NCI-H2227 treated with DMSO at 0.1 percent for 48 hours (cell line): ENCODE measurements at places on chromosomes 12 and 14.

- no peak for DNase-seq
Measured at GRCh38 chr12:75891072-75891471, 140.5 kb downstream of the PHLDA1 start.

DNA sequence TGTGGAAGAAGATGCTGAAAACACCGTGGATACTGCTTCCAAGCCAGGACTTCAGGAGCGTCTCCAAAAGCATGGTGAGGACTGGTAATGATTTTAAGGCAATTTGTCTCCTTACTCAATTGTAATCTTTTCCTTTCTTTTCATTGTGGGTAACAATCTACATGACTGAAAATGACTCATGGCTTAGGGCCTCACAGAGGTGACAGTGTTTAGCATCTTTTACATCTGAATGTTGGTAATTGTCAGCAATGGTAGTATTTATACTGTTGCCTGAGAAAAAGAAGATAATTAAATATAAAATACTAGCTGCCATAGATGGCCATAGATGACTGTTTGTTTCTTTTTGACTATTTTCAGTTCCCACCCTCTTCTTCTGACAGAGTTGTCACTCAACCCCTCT, 31.6 kb downstream of the TULP3 start:
- no peak for DNase-seq

DNA sequence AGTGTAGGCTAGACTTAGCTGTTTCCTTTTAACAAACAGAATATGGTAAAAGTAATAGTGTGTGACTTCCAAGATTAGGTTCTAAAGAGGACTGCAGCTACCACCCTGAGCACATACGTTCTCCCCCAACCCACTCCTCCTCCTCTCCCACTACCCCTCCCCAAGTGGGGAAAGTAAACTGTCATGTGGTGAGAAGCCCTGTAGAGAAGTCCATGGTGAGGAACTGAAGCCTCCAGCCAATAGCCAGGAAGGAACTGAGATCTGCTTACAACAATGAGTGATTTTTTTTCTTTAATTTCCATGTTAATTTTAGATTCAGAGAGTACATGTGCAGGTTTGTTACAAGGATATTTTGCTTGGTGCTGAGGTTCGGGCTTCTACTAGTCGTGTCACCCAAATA, 57.0 kb upstream of the EGLN3 start:
- DNase-seq, result no peak

DNA sequence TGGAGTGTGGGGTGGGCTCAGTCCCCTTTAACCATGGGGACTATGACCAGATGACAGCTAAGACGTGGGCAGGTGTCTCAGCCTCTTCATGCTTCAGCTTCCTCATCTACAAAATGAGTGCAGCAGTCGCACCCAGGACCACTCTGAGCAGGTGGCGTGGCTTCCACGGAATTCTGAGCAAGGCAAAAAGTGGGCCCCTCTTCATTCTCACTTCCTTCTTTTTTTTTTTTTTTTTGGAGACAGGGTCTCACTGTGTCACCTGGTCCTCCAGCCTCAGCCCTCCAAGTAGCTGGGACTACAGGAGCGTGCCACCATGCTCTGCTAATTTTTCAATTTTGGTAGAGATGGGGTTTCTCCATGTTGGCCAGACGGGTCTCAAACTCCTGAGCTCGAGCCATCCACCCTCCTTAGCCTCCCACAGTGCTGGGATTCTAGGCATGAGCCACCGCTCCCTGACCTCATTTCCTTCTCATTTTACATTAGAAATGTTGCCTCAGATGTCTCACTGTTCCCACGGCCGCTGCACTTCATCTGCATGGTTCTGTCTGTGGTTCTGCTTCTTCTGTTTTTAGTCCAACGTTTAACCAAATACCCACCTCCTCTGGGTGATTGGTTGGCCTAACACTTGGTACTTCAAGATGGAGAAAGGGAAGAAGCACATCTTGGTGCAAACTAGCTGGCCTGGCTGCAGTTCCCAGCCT, 41.3 kb upstream of the BCL7A start:
- DNase-seq, result no peak

- DNase-seq, result peak; percentile 42
Measured at GRCh38 chr12:55728939-55729818, at the start of gene CD63. Gene CD63, minus strand, starts transcription at chr12:55729009. Its CDS starts 668 bp downstream, at chr12:55728341.

- peak; percentile 14 for DNase-seq
Measured at GRCh38 chr12:132955094-132956010, 754 bp downstream of the ZNF605 start.

- no peak for DNase-seq
Measured at GRCh38 chr12:75062691-75063090, 146.9 kb downstream of the KCNC2 start.

- DNase-seq, result no peak
Measured at GRCh38 chr12:21539797-21540196, 13.7 kb downstream of the SPX start.

DNA sequence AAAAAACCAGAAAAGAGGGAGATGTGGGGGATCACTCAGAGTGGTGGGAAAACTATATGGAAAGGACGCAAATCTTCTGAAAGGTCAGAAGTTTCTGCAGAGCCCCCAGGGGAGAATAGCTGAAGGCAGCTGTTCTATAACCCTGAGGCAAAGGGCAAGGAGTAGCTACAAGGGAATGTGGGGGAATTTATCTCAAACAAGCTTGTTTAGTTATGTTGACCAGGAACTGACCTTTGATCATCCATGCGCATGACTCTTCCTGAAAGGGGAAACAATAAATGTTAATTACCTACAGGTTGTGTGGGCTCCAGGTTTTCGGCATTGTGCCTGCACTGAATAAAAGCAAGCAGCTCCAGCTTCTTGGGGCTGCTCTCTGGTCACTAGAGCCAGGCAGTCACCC, 968.5 kb downstream of the AACS start:
- DNase-seq, result no peak

DNA sequence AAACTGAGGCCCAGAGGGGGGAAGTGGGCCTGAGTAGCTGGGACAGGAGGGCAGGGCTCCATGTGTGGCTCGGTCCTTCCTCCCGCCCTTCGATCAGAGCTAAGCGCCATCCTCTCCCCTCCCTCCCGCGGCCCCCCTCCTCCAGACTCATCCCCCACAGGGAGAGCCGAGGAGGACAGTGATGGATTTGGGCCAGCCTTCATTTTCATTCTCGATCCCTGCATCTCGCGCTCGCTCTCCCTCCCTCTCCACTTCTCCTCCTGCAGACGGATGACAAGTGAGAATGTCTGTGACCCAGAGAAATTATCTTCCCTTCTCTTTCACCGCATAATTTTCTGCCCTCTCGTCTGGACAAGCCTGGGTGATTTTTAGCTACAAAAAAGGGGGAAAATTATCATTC, 183.3 kb downstream of the RBM19 start:
- DNase-seq, result peak; percentile 90

DNA sequence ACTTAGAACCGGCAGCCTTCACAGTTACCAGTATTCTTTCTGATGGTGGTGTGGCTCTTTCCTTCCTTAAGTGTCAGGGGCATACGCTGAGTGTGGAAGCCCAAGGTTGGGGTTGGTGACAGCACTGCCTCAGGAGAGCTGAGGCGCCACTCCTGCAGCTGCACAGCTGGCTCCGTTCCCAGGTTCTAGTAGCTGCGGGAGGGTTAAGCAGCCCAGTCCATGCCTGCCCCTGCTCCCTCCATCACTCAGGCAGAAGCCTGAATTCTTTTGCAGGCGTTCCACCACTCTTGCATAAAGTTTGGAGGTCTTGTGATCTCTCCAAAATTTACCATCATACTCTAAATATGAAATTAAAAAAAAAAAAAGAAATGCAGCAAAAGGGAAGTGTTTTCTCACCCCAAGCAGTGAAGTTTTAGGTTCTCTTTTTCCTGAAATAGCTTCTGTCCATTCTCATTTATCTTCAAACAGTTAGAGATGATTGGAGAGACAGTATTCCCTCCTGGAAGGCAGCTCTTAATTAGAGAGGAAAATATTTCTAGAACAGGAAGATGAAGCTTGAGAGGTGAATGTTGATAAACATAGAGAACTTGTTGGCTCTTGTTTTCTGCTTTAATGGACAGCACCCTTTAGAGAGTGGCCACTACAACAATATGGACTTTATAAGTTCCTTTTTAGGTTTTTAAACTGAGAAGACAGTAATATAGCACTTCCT, 136.1 kb downstream of the FGD4 start:
- DNase-seq, result peak; percentile 26

GRCh38 chr12:55728186-55728938, 447 bp downstream of the CD63 start:
- DNase-seq, result no peak

GRCh38 chr14:102086709-102086971, 204 bp downstream of the HSP90AA1 start:
- DNase-seq, result no peak

DNA sequence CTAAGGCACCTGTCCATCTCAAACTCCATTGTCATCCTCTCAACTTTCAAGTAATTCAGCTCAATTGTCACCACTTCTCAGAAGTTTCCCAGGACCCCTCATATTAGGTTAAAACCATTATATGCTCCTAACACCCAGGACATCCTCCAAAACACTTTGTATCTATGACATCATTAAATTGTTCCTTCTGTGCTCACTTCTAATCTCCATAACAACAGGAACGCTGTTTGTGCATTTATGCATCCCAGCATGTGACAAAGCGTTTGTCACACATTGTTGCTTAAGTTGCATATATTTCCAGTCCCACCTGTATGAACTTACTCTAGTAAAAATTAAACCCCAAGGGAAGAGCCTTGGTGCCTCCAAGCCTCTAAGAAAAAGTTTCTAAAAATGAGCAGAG, 133.9 kb downstream of the TBX5 start:
- DNase-seq, result no peak
